ENCODE measurements at places on chromosomes 2 and 18.
A peak's percentile ranks its signal among the peaks of the same experiment; 100 is the strongest.

- DNase-seq: no peak
These were observed 542.8 kb upstream of the ID2 start for GRCh38 chr2:8138923-8139667.

DNA sequence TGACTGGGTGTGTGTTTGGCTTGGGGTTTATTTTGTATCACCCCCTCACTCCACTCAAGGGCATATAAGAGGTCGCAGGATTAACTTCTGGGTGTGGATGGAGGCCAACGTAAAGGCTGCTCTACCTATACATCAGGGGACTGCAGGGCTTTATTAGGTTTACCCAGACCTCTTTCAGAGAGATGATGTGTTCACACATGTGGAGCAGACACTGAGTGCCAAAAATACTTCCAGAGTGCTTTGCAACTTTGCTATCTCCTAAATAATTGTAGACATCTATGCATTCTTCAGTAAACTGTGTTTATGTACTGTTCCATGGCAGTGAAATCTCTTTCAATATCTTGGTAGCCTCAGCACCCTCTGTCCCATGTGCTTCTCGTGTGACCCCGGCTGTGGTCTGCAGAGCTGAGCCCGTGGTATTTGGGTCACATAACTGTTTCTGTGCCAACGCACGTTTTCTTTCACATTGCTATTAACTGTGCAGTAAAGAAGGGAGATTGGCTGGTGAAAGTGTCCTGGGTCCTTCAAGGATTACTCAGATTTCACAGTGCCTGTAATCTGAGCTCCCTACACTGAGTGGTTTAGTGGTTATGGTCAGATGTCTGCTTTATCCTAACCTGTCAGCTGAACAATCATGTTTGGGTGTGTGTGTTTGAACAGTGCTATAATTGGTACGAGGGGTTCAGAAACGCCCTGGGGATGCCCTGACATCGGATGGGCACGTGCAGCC, 208.1 kb downstream of the VAPA start:
- DNase-seq: no peak

- DNase-seq: peak; percentile 4
These were observed 147.7 kb downstream of the KLHL29 start for GRCh38 chr2:23532391-23533337.

- DNase-seq: no peak
These were observed 417.0 kb downstream of the SLC4A3 start for GRCh38 chr2:220044383-220044782.

Measured in activated CD4-positive, alpha-beta T cell treated with anti-CD3 and anti-CD28 coated beads for 24 hours (primary cell).